Muscle of arm (tissue), 14 donors: ENCODE measurements at places on chromosomes 11 and 22. TPM values are rescaled to one million over a fixed set of nuclear protein-coding genes. Genes with fewer than 3 reads are reported as not detected.

PKP3 gene
- not detected for polyA plus RNA-seq

MS4A14 gene
- 0.16 TPM for polyA plus RNA-seq

APOA1 gene
- polyA plus RNA-seq: 2.3 TPM

DNA sequence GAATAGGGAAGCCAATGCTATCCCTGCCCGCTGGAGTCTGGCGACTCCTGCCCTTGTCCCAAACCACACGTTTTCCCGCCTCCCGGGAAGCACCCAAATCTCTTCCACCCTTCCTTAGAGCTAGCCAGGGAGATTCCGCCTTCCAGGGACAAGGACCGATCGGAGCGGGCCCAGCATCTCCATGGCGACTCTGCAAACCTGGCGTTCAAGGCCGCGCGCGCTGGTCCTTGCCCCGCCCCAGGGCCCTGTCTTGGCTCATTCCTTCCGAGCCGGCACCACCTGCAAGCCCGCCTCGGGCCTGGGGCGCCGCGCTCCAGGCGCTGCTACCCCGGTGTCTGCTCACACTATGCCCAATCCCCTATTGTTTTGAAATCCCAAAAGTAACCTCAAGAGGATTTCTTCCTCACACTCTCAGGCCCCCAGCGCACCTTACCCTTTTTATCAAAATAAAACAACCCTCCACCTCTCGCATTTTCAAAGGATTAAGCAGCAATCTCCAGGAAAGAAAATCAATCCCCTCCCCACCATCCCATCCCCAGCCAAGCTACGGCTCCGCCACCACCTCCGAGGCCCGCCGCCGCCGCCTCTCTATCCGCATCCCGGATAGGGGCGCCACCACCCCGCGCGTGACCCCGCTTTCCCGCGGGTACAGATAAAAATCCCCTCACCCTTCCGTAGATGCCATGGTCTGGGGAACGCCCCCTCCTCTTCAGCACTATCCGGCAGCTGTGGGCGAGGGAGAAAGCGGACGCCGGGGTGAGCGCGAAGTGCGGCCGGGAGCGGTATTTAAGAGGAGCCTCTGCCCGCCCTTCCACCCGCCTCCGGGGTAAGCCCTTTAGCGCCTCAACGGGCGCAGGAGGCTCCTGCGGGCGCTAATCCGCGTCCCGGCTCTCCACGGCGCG, 825 bp downstream of the SLC1A2 start:
- no peak for DNase-seq
